Anterior cingulate cortex (tissue), 58 donors: ENCODE measurements at places on chromosomes 11 and 22.

GRCh38 chr11:130672911-130673310 lies 224.5 kb downstream of the ADAMTS15 start:
- no peak for DNase-seq

DNA sequence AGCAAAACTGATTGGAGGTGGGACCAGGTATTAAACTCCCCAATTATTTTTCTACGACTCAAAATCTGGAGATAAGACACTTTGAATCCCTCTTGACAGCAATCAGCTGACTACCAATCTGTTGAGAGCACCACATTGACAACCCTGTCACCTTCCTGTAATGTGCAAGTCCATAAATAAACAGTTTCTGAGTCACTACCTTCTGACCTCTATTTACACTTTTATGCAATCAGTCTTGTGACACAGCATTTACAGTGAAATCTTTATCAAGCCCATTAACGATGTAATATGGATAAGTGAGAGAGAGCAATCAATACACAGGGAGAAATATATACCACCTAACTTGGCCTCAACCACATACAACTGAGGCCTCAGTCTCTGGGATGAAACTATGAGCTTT lies 283.7 kb upstream of the ANO5 start:
- DNase-seq = no peak

DNA sequence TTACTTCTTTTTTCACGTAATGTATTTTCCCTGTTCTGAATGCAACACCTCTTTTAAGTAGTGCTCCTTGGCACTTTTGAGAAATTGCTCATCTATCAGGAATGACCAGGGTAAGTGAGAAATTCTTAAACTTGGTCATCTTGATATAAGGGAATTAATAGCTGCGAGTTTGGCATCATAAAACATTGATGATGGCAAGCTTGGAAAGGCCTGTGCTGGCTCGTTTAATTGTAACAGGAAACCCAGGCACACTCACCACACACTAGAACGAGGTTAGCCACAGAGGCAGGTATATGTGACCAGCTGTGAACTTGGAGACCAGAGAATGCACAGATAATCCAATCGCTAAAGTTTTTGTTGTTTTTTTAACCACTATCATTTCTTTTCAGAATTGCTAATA lies 24.3 kb downstream of the FAM118A start:
- DNase-seq = no peak

GRCh38 chr11:118398791-118399559 lies 2.4 kb upstream of the ATP5MG start:
- no peak for DNase-seq

DNA sequence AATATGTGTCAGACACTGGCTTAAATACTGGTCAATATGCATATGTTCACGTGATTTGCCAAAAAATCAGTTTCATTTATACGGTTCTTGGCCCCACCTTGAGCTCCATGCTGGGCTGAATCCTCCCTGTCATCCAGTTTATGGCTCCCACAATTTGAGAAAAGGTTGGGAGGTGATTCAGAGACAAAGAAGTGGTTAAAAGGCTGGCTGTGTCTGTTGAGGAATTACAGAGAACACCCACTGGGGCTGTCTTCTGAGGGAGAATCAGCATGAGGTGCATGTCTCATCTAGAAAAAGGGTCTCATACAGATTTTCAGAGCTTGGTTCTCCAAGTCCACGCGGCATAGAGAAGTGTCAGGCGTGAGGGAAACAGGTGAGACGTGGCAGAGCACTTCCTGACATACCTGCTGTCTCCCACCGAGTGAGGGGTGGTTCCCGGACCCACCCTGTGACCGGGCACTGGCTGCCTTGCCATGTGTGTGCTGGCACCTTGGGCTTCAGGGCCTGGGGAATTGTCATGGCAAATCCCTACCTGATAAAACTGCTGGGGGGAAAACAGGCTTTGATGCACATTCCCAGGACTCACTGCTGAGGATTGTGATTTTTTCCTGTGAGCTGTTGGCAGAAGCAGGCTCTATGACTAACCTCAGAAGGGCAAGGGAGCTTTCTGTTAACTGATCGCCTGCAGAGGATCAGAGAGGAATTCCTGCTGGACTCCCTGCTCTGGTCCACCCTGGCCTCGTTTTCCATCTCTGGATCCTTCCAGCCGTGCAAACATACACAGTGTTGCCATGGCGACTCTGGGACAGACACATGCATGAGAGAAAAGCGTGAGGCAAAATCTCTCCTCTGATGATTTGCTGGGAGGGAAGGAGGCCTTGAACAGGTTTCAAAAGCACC lies 223.6 kb downstream of the ADAMTS15 start:
- DNase-seq = peak; percentile 43

DNA sequence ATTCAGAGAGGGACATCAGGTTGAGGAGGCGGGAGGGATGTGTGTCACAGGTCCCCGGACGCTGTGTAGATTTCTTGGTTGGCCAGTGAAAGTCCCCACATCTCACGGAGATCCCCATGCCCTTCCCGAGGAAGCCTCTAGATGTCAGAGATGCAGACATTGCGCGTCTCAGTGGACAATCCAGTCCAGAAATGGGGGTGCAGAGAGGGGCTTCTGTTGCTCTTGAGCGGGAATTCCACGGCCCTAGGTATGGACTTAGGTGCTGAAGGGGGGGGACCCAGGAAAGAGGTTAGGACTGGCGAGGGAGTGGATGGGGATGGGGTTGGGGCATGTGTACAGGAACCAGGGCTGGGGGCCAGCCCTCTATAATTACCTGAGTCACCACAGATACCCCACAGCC lies 7.0 kb downstream of the THY1 start:
- DNase-seq = no peak

GRCh38 chr22:28023774-28024173 lies 104.7 kb upstream of the PITPNB start:
- DNase-seq = no peak

DNA sequence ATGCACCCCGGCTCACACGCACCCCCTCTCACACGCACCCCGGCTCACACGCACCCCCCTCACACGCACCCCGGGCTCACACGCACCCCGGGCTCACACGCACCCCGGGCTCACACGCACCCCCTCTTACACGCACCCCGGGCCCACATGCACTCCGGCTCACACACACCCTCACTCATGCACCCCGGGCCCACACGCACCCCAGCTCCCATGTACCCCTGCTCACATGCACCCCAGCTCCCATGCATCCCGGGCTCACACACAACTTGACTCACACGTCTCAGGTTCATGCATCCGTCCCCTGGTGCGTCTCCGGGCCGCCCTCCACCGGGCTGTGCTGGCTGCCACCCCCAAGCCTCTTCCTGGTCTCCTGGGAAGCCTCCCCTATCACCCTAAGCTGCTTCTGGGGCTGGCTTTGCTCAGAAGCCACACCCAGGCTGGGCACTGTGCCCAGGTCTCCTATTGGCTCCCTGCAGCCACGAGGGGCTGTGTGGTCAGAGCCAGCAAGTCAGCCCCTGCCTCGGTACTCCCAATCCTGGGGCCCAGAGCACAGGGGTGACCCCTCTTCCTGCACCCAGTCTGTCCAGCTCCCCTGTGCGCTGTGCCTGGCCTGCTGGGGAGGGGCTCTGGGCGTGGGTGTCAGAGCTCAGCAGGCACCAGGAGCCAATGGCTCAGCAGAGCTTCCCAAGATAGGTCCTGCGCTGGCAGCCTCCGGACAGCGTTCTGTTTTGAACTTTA lies 16.9 kb downstream of the TSPAN4 start:
- DNase-seq = peak; percentile 88

DNA sequence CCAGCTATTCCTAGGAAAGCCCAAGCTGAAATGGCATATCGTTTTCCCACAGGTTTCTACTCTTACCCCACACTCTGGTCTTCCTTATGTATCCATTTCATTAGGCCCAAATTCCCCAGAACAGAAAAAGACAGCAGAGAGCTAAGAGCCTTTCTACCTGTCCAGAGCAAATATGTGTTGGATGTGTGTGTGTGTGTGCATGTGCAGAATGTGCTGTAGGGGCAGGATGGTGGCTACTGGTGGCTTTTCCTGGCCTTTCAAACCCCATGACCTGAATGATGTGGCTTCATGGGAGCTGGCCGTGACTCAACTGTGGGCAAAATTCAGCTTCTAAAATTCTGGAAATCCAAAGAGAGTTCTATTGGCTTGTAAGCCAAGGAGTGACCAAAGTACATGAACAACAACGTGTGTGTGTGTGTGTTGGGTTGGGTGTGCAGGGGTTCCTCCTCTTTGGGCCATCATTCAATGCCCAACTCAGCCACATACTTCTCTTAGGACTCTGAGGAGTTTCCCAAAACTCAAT lies 421.4 kb upstream of the CADM1 start:
- DNase-seq = no peak

GRCh38 chr11:94525546-94526324 lies 13.5 kb downstream of the C11orf97 start:
- peak; percentile 3 for DNase-seq

DNA sequence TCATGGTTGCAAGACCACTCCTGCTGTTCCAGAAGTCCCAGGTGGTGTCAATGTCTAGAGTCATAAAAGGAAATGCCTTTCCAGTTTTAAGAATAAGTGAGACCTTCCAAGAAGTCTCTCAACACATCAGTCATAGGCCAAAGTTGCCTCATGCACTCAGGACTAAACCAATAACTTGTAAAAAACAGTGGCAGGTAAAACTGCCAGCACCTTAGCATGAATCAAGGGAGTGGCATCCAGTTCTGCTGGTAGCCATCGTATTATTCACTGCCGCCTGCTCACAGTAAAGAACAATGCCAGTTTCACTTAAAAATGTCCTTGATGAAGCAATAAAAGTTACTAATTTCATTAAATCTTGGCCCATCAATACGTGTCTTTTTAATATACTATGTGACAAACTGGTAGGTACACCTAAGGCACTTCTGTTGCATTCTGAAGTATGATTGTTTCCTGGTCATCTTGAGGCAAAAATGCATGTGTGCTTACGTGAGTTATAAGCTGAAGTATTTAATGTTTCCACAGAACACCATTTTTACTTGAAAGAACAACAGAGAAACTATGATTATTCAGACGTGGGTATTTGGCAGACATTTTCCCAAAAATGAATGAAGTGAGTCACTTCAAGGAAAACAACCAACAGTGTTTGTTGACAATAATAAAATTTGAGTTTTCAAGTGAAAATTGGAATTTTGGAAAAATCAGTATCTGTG lies 125.2 kb upstream of the SNX19 start:
- DNase-seq = no peak

- DNase-seq = no peak
These were observed 63.5 kb downstream of the MRTFA start for GRCh38 chr22:40572976-40573375.

DNA sequence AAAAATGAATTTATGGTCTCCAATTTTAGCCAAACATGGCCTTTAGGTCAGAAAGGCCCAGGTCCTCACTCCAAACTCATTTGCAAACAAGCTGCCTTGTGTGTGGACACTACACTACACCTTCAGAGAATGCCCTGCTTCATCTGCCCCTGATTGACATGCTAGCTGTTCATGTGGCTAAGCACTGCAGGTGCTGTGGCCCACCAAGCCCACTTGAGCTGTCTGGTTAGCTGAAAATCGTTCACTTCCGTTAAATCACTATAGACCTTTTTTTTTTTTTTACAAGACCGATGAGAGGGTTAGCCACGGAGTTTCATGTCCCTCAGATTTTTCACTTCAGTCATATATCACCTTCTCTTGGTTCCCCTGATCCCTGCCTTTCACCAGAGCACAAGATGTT lies 39.3 kb downstream of the NF2 start:
- DNase-seq = no peak

- DNase-seq = no peak
These were observed 40.0 kb downstream of the LINC01488 start for GRCh38 chr11:69521457-69521856.
